ENCODE measurements at places on chromosomes 11 and 22.

- no peak for DNase-seq
Measured at GRCh38 chr11:3195251-3196160, 23.1 kb downstream of the MRGPRG start.

DNA sequence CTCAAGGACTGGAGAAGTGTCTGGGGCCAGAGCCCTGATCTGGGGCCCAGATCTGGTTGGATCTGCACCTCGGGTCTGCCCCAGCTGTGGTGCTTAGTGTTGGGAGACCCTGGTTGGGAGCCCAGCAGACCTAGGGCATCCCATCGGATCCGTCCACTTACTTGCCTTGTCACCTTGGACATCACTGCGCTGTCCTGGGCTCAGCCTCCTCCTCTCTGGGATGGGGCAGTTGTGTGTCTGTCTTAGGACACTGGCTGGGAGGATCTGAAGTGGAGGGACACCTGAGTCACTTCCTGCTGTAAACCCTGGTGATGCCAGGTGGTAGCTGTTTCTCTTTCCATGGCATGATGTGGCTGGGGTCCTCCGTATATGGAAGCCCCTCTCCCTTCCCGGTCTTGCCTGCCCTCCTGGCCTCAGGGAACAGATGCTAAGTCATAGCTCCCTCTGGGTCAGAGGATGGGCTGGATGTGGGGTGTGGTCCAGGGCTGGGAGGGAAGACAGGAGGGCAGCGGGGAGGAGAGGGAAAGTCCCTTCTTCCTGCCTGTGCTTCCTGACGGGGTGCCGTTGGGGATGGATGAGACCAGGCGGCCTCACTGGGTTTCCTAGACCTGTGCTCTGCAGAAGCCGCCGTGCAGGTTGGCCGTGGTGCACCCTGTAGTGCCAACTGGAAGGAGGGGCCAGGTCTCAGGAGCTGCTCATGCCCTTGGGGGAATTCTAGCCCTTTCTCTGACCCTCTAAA lies 12.1 kb upstream of the OMP start:
- no peak for DNase-seq

- DNase-seq = no peak
Measured at GRCh38 chr11:133834682-133835592, 10.4 kb downstream of the SPATA19 start.

DNA sequence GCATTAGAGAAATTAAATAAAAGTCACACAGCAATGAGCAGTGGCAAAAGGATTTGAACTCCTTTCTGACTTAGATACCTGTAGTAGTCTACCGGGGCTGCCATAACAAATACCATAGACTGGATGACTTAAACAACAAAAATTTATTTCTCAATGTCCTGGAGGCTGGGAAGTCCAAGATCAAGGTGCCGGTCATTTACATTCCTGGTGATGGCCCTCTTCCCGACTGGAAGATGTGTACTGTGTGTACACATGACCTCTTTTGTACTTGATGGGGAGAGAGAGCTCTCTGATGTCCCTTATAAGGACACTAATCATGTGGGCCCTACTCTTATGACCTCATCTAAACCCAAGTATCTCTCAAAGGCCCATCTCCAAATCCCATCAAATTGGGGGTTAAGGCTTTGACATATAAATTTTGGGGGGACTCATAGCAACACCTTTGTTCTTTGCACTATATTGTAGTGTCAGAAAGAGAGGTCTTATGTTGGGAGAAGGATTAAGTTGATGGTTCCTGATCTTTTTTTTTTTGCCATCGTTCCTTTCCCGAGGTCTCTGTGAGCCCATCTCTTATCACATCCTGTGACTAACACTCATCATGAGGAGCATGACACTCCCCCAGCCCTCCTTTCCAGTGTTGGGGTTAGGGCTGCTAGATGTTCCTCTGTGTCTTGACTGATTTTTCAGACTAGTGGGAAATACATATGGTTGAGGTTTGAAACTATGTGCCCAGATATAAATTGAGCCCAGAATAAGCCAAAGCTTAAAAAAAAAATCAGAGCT lies 104.3 kb downstream of the TRAF6 start:
- no peak for DNase-seq

DNA sequence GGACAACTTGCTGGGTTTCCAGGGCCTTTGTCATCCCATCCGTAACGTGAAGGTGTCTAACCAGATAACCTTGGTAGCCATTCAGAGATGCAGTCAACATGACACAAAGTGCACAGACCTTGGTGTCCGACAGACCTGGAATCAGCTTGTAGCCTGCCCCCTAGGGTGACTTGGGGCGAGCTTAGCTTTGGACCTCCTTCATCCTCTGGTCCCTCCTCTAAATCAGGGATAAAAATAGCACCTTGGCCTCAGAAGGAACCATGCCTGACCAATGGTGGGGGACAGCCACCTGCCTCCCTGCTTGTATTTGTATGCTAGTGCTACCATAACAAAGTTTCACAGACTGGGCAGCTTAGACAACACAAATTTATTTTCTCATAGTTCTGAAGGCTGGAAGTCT lies 3.7 kb downstream of the SNRPD3 start:
- no peak for DNase-seq

DNA sequence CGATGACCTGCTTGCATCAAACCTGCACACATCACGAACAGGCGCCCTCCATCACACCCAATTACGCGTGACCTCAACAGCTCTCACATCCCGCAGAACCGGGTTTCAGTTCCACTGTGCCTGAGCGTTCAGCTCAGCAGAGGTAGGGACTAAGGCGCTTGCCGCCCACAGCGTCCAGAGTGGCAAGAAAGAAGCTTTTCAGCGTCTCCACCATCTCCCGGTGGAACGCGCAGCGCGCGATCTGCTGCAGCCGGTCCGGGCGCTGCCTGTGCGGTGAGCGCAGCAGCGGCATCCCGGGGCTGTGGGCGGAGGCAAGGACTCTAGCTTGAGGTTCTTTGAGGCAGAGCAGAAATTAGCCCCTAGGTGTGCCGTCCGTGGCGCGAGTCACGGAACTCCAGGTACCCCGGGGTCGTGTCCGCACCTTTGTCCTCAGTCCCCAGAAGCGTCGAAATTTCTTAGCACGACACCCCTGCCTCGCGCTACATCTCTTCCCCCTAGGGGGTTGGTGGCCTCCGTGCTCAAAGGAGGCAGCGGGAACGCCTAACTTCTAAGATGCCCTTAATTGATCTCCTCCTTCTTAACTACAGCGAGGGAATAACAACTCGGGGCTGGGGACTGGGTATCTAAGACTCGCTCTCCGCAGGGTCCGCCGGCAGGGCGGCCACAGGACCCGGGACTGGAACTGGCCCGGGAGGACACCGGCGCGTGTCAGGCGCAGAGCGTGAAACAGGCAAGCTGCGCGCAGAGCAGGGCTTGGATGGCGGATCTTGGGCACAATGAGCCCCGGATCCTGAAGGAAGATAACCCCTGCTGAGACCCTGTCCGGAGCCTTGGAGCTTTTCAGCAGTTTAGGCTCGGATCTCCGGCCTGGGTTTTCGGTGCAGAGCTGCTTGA lies 1.7 kb upstream of the CALCA start:
- DNase-seq = no peak

DNA sequence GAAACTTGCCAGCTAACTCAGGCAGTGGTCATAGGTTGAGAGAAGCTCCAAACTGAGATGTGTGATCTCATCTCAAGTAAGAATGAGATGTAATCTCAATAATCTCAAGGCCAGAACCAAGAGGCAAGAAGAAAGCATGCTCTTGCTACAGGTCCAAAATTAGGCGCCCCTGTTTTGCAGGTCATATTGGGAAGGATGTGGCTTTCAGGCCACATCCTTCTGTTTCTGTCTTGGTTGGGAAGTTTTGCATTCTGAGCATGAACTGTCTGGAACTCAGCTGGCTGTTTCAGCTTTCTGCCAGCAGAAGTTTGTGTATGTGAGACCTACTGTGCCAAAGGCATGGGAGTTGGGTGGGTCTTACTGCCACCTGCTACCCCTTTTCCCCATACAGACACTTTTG lies 67.5 kb upstream of the MS4A8 start:
- no peak for DNase-seq

DNA sequence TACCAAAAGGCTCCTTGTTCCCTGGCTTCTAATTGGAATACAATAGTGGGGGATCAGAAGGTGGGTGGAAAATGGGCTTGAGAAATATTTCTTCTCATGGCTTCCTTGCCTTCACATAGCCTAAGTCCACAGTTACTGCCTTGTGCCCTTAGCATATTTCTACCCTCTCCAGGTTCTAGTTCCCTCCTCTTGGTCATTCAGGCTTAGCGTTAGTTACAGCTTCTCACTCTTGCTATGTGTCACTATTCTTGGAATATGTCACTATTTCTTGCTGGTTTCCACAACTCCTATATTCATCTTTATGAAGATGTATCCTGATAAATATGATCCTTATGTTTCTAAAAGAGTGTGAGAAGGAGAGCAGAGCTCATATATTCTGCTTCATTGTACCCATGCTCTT lies 2.5 kb downstream of the OR2D2 start:
- no peak for DNase-seq

DNA sequence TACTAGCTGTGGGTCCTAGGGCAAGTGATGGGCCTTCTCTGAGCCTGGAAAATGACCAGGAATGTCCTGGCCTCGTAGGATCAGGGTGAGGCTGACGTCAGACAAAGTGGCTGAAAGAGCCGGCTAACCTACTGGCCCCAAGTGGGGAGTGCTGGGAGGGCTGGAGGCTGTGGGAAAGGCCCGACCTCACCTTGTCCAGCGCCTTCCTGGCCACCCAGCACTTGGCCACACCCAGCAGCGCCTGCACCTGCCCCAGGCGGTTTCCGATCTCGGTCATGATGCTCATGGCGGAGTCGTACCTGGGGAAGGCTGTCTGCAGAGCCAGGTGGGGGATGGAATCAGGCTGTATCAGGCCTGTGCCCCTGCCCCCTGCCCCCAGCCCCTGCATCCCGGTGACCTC lies 7.5 kb downstream of the RAPSN start:
- no peak for DNase-seq

DNA sequence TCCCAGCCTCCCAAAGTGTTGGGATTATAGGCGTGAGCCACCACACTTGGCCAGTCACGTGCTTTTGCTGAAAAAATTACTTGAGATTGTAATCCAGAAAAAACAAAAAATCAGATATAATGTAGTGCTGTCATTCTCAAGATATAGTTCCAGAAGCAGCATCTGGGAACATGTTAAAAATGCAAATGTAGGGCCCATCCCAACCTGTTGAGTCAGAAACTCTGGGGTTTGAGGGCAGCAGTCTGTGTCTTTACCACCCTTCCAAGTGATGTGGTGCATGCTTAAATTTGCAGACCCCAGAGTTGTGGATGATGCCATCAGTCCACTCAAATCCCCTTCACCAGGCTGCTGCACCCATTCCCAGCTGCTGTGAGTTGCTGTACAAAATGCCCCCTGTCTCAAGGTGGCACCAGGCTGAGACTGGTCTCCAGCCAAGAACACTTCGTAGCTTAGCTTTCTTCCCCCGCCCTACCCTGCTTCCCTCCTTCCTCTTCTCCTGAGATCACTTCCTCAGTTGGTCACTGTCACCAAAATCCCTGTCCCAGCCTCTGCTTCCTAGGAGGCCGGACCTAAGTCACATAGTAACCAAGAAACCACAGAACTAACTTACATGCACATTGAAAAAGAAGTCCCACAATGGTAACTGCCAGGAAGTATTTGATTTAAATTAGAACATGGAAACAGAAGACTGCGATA lies 18.2 kb upstream of the ARRB1 start:
- no peak for DNase-seq

- no peak for DNase-seq
Measured at GRCh38 chr11:60170566-60170965, 12.3 kb downstream of the MS4A6A start.

DNA sequence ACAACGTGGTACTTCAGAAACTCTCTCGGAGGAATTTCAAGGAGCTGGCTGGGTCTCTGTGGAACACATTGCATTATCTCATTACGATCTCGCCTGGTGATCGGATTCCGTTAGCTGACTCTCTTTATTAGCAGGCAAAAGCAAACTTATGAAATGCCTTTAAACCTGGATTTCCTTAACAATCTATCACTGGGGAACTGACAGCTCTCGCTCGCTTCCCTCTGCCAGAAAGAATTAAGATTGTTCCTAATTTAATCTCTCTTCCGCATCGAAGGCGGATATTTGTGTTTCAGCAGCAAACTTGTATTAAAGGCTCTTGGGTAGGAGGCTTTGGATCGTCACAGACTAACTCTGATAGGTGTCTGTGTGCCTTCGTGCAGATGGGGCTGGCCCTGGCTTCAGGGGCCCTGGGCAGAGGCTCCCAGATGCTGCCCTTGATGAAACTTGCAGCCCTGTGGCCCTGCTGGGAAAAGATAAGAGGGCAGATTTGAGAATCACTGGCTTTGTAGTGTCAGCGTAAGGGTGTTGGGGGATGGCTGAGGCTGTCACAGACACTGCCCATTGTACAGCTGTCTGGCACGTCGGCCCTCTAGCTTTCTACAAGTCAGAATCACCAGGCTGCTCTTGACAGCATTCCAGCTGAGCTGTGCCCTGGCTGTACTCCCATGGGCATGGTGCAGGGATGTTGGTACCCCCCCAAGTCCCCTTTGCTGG lies 162.2 kb upstream of the NECTIN1 start:
- no peak for DNase-seq

DNA sequence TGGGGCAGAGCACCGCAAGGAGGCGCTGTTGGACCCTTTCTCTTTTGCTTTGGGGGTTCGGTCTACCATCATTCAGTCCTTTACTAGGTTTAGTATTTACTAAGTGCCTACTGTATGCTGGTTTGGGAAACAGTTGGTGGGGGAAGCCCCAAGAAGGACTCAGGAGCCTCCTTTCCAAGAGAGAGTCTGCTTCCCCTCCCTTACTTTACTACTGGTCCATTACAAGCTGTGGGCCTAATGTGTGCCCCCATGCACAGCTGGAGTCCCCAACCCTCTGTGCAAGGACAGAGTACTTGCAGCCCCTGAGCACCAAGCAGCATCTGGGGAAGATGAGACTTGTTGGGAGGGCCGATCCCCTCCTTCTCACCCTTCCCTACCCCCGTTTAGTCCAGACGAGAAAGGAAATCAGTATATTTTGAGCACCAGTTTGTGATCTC lies 876 bp upstream of the UBE2L6 start:
- DNase-seq = no peak

GRCh38 chr11:2768471-2769408 lies 68.9 kb upstream of the KCNQ1OT1 start:
- no peak for DNase-seq

DNA sequence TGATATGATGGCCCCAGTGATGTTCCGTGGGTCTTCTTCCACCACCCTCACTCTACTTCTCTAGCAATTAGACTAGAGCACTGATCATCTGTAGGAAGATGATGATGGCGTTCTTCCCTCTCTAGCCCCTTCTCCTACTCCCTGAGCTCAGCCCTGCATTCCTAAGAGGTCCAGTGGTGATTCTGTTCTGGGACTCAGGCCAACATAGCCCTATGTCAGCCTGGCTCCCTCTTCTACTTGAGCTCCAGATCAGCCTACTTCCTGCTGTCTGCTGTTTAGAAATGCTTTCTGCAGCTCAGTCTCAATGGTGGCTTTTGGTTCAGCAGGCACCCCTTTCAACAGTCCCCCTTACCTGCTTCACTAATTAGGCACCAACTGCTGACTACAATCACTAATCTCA lies 86.1 kb upstream of the ZBED5 start:
- no peak for DNase-seq

DNA sequence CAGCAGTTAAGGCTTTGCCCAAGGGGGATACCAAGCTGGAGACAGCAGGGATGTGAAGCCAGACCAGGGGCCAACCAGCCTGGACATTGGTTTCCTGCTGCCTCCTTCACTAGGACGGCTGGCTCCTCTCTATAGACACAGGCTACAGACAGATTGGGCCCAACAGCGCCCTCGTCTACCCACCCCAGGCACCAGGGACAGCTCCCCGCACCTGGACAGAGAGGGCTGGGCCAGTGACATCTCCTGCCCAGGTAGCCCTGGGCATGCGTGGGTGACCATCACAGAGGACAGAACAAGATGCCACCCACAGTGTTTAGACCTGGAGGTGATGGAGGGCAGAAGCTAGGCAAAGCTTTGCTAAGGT lies 1.2 kb downstream of the DKK3 start:
- no peak for DNase-seq

GRCh38 chr11:12075291-12075690 lies 35.1 kb upstream of the MICAL2 start:
- DNase-seq = no peak

Data from T-cell (primary cell).